Upper lobe of right lung (tissue), 1 donor: ENCODE measurements at places on chromosomes 16 and 17.

DNA sequence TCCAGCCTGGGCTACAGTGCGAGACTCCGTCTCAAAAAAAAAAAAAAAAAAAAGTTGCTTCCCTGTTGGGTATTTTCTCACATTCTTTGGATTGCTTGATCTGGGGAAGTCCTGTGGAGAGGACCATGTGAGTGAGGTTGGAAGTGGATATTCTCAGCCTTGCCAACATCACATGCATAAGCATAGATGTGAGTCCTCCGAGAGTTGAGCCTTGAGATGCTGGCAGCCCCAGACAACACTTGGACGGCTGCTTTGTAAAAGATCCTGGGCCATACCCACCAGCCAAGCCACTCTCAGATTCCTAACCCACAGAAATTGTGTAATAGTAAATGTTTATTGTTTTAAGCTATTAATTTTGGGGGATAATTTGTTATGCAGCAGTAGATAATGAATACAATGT is 1570.0 kb upstream of the GOT2 start:
- H3K4me3 ChIP-seq = no peak overlapping the region
- no peak overlapping the region for H3K27ac ChIP-seq
- no peak for DNase-seq
- no peaks in the 10 kb centered on the region for H3K36me3 ChIP-seq
- no peaks in the 10 kb centered on the region for H3K4me1 ChIP-seq

GRCh38 chr16:28925386-28926228 is 569 bp upstream of the RABEP2 start:
- peak overlapping the region; percentile 68 for H3K4me3 ChIP-seq
- no peak for DNase-seq
- H3K27ac ChIP-seq = peak overlapping the region; percentile 96
- peaks cover 7% of the 10 kb centered on the region for H3K4me1 ChIP-seq
- no peaks in the 10 kb centered on the region for H3K36me3 ChIP-seq

GRCh38 chr16:29901607-29901945 is 1.3 kb downstream of the ASPHD1 start:
- DNase-seq = no peak
- H3K36me3 ChIP-seq = no peaks in the 10 kb centered on the region
- no peak overlapping the region for H3K4me3 ChIP-seq
- H3K27ac ChIP-seq = no peak overlapping the region
- peaks cover 18% of the 10 kb centered on the region for H3K27me3 ChIP-seq

DNA sequence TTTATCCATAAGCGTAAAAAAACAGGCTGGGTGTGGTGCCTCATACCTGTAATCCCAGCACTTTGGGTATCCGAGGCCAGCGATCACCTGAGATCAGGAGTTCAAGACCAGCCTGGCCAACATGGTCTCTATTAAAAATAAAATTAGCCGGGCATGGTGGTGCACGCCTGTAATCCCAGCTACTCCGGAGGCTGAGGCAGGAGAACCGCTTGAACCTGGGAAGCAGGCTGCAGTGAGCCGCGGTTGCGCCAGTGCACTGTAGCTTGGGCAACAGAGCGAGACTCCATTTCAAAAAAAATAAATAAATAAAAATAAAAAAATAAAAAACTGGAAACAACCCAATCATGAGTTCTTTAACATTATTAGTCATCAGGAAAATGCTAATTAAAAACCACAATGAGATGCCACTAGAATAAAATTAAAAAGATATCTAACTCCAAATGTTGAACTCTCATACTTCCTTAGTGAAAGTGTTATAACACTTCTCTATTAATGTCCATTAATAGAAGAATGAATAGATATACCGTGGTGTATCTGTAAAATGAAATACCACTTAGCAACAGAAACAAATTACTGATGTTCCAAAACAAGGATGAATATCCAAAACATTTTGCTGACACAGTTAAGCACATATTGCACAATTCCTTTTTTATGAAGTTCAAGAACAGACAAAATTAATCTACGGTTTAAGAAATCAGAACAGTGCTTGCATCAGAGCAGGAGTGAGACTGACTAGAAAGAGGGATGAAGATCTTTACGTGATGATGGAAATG is 13.1 kb downstream of the MPHOSPH6 start:
- H3K4me1 ChIP-seq = peaks cover 9% of the 10 kb centered on the region
- peak overlapping the region; percentile 55 for H3K27ac ChIP-seq
- no peak overlapping the region for H3K4me3 ChIP-seq

- H3K36me3 ChIP-seq = no peaks in the 10 kb centered on the region
- no peaks in the 10 kb centered on the region for H3K4me1 ChIP-seq
- no peak overlapping the region for H3K4me3 ChIP-seq
- no peak overlapping the region for H3K27ac ChIP-seq
Measured at GRCh38 chr16:61547626-61548025, 488.6 kb downstream of the CDH8 start.

DNA sequence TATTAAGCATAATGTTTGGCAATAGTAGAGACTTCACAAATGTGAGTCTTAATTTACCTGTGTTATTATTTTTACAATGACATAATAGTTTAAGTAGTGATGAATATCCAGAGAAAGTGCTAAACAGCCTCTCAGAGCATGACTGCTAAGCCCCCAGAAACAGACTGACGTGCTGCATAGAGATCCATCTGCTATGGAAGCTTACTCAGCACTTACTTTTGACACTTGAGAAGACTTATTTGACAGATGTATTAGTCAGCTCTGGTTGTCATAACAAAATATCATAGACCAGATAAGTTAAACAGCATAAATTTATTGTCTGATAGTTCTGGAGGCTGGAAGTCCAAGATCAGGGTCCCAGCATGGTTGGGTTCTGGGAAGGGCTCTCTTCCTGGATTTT is 334.9 kb upstream of the MON1B start:
- H3K27me3 ChIP-seq = no peaks in the 10 kb centered on the region
- H3K4me3 ChIP-seq = no peak overlapping the region
- H3K27ac ChIP-seq = no peak overlapping the region
- no peaks in the 10 kb centered on the region for H3K4me1 ChIP-seq

- no peak overlapping the region for H3K4me3 ChIP-seq
- DNase-seq = no peak
- no peak overlapping the region for H3K27ac ChIP-seq
- H3K36me3 ChIP-seq = no peaks in the 10 kb centered on the region
- H3K4me1 ChIP-seq = peaks cover 44% of the 10 kb centered on the region
Measured at GRCh38 chr17:49635121-49635520, 42.8 kb downstream of the SPOP start.

- H3K27ac ChIP-seq = no peak overlapping the region
- H3K27me3 ChIP-seq = peaks cover 79% of the 10 kb centered on the region
- H3K4me3 ChIP-seq = no peak overlapping the region
- DNase-seq = no peak
- H3K4me1 ChIP-seq = peaks cover under 1% of the 10 kb centered on the region
Measured at GRCh38 chr16:700684-701584, 4.7 kb downstream of the FBXL16 start.

GRCh38 chr17:58320570-58321323 is 7.8 kb downstream of the TSPOAP1 start:
- no peaks in the 10 kb centered on the region for H3K27me3 ChIP-seq
- H3K27ac ChIP-seq = no peak overlapping the region
- DNase-seq = peak; percentile 18
- H3K4me1 ChIP-seq = no peaks in the 10 kb centered on the region
- no peak overlapping the region for H3K4me3 ChIP-seq

DNA sequence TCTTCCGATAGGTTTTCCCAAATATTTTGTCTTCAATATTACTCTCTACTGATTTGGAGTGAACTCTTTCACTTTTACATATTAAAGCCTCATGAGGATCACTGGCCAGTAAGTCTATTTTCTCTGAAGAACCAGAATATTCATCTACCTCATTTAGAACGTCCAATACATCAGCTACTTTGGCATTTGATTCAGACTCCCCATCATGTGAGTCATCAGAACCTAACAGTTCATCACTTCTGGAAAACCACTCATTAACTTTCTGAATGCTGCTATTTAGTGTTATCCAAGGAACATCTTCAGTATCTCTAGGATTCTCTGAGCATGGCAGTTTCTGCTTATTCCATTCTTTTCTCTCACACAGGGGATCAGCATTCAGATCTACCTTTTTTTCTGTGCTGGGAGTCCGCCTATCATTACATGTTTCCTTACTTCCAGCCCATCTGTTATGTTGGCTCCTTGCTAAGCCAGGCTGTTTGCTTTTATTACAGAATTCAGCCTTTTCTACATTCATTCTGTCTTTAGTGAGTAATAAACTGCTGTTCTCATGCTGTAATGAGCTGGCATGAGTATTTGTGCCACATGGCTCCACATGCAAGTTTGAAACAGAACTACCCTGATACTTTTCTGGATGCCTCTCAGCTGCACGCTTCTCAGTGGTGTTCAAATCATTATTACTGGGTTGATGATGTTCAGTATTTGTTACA is 30.9 kb downstream of the BRCA1 start:
- H3K4me3 ChIP-seq = no peak overlapping the region
- H3K27me3 ChIP-seq = no peaks in the 10 kb centered on the region
- no peaks in the 10 kb centered on the region for H3K36me3 ChIP-seq
- no peaks in the 10 kb centered on the region for H3K4me1 ChIP-seq
- no peak for DNase-seq
- H3K27ac ChIP-seq = no peak overlapping the region

GRCh38 chr17:49746791-49747490 is 17.0 kb downstream of the FAM117A start:
- H3K27me3 ChIP-seq = no peaks in the 10 kb centered on the region
- H3K4me1 ChIP-seq = peaks cover 28% of the 10 kb centered on the region
- H3K4me3 ChIP-seq = no peak overlapping the region
- no peaks in the 10 kb centered on the region for H3K36me3 ChIP-seq
- DNase-seq = no peak

DNA sequence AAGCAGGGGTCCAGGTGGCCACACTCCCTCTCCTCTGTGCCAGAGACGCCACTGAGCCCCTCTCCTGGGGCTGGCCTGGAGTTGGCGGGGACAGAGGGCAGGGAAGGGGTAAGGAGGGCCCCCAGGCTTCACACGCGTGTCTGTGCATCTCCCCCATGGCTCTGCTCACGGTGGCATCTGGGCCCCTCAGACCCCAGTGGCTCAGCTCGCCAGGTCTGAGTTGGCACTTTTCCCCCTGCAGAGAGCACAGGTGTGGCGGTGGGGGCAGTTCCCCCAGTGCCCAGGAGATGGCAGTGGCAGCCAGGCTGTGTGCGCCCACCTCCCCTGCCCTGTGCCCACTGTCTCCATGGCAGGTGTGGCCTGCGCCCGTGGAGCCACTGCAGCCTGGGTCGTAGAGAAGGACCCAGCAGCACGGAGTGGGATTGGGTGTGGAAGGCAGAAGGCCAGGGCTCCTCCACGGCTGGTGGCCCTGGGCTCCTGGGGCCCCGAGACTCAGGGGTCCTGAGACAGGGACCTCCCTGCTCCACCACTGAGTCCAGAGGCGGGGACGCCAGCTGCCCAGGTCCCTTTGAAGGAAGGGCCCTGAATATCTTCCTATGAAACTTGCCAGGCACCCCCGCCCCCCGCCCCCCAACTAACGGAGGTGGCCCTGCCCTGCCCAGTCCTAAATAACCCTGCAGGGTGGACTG is 4.3 kb upstream of the APRT start:
- no peak overlapping the region for H3K4me3 ChIP-seq
- peaks cover 9% of the 10 kb centered on the region for H3K4me1 ChIP-seq
- no peaks in the 10 kb centered on the region for H3K36me3 ChIP-seq

DNA sequence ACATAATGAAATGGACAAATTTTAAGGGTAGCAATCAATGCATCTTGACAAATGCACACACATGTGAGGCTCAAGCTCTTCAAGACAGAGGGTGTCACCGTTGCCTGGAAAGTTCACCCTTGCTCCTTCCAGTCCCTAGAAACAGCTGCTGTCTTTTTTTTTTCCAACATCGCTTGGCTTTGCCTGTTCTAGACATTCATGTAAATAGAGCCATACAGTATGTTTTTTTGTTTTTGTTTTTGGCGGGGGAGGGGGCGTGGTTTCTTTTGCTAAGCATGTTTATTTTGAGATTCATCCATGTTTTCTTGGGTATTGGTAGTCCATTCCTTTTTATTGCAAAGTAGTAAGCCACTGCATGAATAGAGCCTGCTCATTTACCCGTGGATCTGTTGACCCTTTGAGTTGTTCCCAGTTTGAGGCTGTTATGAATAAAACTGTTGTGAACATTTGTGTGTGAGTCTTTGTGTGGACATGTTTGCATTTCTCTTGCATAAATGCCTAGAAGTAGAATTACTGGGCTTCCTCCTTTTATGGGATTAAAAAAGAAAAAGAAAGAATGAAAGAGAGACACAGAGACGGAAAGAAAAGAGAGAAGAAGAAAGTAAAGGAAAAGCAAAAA is 78.4 kb downstream of the NT5M start:
- no peak overlapping the region for H3K27ac ChIP-seq
- peaks cover 14% of the 10 kb centered on the region for H3K4me1 ChIP-seq
- DNase-seq = no peak
- H3K4me3 ChIP-seq = no peak overlapping the region

- peaks cover 29% of the 10 kb centered on the region for H3K4me1 ChIP-seq
- no peak overlapping the region for H3K27ac ChIP-seq
- DNase-seq = no peak
Measured at GRCh38 chr16:66936462-66936861, 1.1 kb downstream of the CES2 start.

DNA sequence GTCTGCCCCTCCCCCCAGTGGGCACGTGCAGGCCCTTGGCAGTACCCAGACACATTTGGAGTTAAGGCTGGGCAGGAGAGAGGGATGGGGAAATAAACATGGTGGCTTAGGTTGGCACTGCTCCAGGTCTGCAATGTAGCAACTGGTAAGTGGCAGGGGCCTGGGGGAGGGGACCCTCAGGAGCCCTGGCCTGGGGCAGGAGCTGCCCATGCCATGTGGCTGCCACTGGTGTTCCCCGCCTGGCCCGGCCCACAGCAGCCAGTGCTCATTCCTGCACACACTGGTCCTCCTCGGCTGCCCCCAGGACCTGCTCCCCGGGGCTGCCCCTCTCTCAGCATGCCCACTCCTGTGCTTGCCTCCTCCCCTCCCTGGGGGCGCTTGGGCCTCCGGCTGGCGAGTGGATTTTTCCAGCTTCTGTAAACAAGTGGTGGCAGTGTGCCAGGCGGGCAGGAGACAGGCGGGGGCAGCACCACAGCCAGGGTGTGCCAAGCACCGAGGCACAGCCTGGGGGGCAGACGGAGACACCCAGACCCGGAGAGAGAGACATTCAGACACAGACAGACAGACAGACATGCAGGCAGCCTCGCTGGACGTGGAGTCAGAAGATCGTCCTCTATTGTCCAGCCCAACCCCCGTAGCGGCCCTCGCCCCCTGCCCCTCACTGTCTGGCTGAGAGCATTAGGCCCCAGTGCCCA is 9.4 kb downstream of the THRA start:
- peak; percentile 90 for DNase-seq
- peaks cover 17% of the 10 kb centered on the region for H3K36me3 ChIP-seq
- H3K27me3 ChIP-seq = no peaks in the 10 kb centered on the region

DNA sequence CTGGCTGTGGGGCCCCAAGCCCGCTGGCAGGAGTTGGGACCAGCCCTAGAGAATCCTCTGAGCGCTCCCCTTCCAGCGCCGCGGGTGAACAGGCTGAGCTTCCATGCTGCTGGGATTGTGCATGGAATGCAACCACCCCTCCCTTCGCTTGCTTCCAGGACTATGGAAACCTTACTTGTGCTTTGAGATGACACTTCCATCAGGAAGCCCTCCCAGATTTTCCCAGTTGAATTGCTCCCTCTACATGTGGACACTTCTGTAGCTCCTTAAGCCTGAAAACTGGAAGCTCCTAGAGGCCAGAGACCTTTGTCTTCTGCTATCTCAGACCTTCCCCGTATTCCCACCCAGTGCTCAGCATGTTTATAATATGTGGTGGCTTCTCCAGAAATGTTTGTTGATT is 213.2 kb upstream of the RPL38 start:
- H3K36me3 ChIP-seq = no peaks in the 10 kb centered on the region
- H3K4me3 ChIP-seq = no peak overlapping the region
- H3K4me1 ChIP-seq = no peaks in the 10 kb centered on the region
- H3K27ac ChIP-seq = no peak overlapping the region

GRCh38 chr17:75673487-75673886 is 6.3 kb downstream of the SAP30BP start:
- H3K4me1 ChIP-seq = peaks cover 12% of the 10 kb centered on the region
- no peak overlapping the region for H3K4me3 ChIP-seq
- no peak for DNase-seq
- H3K27ac ChIP-seq = no peak overlapping the region
- H3K36me3 ChIP-seq = peaks cover 83% of the 10 kb centered on the region
